ENCODE measurements at places on chromosomes 7 and 10.
A peak's percentile ranks its signal among the peaks of the same experiment; 100 is the strongest.

DNA sequence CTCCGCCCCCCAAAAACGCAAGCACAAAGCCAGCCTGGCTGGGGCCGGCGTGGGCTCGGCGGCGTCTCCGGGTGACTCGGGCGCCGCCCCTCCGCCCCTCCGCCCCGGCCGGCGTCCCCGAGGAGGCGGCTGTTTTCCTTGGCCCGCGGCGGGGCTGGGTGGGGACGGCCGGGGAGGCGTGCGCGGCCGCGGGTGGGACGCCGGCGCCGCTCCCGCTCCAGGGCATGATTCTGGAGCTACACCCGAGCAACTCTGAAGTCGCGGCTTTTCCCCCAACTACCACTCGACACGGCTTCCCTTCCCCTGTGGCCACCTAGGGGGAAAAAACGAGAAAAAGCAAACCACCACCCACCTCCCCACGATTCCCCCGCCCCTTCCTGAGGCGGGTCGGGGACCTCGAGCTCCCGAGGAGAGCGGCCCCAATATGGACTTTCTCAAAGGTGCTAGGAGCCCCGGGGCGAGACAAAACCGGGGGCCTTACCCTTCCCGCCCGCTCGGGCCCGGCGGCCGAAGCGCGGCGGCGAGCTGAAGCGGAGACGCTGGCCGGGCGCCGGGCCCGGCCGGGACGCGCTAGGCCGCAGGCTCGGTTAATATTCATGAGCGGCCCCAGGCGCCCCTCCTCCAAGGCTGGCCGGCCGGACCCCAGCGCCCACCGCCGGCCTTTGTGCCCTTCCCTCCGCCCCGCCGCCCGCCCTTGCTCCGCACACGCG is 856 bp downstream of the ARHGAP21 start:
- DNase-seq = peak; percentile 66

DNA sequence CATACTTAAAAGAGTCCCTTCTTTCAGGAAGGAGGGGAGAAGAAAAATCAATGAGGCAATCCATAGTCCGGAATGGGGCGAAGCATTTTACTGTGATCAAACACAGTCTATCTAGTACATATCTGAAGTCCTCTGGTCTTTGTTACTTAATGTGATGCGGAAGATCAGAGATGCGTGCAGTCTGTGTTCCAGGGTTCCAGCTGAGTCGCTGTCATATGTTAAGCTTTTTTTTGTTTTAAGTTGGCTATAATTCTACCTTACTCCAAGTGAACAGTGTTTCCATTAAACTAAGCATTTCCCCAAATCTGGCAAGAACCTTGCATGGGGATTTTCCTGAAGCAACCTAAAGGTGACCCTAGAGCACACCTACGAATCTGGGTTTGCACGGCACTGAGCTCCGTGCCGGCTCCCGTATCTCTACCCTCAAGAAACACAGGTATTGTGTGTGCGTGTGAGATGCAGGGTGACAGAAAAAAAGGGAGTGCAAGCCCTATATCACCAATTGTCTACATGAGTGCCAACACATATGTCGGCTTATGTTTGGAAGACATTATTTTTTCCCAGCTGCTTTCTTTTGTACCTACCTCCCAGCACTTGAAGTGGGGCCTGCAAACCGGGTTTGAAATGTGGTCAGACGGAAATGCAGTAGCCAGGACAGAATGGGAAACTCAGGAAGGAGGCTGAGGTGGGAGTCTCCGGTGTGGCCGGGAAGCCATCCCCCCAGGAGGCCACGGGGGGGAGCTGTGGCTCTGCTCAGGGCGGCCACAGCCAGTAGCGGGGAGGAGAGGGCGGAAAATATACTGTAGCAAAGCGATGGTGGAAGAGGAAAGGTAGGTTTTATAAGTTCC is 435.8 kb upstream of the MGMT start:
- DNase-seq = peak; percentile 71

DNA sequence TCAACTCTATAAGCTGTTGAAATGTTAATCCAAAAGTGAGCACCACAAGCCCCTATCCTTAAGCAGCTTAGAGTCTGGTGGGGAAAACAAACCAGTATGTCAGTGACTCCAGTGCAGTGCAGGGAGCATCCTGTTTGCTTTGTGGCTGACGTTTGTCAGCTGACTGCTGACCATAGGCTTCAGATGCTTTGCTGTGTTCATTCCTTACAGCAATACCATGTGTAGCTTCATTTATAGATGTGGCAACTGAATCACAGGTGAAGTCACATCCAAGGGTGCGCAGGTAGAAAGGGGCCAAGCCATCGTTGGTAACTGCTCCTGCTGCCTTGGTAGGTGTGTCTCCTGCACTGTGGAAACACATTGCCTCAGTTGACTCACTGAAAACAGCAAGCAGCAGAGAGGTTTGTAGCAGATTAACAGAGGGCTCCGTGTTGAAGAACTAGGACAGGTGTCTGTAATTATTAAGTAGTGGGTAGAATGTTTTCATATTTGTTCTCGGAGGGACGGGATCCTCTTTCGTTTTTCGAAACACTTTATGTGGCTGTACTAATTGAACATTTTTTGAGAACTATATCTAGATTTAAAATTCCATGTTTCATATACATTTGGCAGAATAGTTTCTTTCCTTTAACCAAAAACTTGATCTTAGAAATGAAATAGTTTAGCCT is 2.0 kb downstream of the INSIG1 start:
- DNase-seq = peak; percentile 58

DNA sequence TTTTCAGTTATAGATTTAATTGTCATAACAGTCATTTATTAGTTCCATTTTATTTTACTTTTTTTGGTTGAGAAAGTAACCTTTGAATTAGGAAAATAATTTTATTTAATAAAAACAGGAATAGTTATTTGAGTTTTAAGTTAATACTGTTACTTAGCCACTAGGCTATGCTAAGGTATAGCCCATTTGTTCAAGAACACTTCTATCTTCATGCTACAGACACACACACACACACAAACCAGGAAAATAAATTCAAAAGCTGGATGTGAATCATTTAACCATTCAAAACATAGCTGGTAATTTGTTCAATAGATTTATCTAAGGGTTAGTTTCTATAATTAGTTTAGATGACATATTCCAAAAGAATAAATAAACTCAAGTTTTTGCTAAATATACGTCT is 148.4 kb downstream of the RNF133 start:
- DNase-seq = no peak

All from activated naive CD4-positive, alpha-beta T cell treated with anti-CD3 and anti-CD28 coated beads, Interleukin-2, amount 10 ng/mL, durations not matched to agents 7 days and 5 days (primary cell).